ENCODE measurements at places on chromosomes 11 and 22.

GRCh38 chr11:34890812-34891211, 25.4 kb downstream of the APIP start:
- DNase-seq, result no peak

DNA sequence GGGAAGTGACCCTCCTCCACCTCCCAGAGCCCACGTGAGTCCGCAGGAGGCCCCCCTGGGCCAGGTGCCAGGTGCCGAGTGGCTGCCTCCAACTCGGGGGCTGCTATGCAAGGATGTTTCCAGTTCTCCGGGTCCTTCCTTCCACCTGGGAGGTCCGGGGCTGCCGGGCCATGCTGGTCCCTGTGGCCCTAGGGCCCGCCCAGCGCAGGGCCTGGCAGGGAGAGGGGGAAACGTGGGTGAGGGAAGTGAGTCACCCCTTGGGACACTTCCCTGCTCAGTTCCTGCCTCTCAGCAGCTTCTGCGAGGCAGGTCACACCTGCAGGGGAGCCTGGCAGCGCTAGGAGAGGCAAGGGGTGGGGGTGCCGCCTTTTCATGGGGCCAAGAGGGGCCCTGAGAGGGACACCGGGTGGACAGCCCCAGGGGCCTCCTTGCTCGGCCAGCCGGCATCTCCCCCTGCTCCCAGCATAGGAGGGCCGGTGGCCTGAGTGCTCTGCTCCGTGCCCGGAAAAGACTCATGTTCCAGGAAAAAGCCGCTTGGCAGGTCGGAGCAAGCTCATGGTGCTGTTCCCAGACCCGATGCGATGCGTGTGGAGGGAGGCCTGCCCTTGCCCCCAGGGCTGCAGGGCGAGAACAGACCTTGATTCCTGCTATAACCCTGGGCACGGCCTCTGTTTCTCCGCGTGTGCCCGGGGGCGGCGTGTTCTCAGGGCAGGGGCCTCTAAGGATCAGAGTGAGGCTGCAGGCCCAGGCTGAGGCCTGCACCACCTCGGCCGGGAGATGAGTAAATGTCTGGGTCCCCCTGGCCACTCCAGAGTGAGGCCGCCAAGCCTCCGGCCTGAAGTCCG, 30.3 kb upstream of the WNT7B start:
- no peak for DNase-seq

GRCh38 chr11:7353100-7353499, 101.4 kb downstream of the SYT9 start:
- no peak for DNase-seq

DNA sequence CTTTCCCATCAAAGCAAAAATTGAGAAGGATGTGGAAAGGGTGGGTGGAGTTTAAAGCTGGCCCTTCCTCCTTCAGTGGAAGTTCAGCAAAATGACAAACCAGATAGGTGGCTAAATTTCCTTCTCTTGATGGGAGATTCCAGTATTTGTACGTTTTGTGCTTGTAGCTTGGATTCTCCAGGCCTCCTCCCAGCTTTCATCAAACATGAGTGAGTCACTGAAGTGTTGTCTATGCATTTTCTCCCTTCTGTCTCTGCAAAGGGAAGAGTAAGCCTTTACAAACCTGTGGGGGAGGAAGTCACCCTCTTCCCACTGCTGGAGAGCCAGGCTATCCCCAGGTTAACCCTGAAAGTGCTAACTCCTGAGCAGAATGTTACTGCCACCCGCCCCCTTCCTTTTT, 6.4 kb downstream of the MARK2 start:
- DNase-seq, result no peak

DNA sequence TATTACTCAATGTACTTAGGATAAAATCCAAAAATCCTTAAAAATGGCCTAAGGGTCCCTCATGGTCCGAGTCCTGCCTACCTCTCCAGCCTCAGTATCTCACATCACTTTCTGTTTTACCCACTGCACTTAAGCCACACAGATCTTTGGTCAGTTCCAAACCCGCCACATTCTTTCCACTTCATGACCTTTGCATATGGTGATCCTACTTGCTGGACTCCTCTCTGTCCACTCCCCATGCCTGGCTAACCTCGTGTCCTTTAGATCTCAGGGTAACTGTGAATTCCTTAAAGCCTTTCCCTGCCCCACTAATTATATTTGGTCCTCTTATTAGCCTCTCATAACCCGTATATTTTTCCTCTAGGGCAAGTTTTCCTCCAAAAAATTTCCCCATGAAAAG, 1.2 kb downstream of the NUP160 start:
- no peak for DNase-seq

DNA sequence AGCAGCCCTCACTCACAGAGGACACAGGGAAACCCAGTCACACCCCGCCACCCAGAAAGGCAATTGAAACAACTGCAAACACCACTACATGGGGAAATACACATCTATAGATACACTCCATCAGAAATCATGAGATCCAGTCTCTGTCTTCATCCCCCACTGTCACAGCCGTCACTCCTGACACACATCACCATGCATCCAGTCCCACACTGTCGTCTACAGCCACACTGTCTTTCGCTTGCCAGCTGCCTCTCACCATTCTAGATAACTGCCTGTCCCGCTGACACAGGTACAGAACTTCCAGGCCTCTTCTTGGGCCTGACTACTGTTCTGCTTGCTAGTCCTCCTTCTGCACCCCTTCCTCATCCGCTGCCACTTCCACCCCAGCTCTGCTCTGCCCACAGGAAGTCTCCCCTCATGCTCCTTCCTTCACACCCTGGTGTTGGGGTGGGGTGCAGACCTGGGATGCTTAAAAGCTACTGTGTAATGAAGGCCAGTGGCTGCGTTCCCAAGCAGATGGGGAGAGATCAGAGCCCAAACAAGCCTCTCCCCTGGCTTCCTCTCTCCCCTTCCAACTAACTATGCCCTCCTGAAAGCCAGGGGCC, 42.6 kb downstream of the SLC22A12 start:
- no peak for DNase-seq

DNA sequence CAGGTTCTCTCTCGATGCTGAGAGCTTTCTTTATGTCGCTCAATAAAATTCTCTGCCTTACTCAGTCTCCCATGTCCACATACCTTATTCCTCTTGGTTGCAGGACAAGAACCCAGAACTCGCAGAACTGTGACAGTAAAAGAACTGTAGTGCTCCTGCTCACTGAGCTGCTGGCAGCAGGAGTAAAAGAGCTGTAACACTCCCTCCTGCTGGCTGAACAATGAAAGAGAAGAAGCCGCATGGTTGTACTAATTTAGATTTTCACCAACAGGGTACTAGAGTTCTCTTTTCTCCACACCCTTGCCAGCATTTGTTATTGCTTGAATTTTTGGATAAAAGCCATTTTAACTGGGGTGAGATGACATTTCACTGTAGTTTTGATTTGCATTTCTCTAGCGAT, 433.2 kb downstream of the GUCY1A2 start:
- DNase-seq, result no peak

DNA sequence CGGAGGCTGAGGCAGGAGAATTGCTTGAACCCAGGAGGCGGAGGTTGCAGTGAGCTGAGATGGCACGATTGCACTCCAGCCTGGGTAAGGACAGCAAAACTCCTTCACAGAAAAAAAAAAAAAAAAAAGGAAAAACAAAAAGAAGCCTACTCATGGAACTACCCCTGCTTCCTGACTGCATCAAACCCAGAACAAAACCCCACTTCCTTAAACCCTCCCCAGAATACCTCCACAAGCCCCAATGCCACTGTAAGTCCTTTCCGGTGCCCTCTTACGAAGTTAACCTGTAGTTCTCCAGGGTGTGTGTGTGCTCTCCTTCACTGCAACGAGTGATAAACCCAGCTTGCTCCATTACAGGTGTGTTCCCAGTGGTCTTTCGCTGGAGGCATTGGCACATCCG, 8.6 kb upstream of the TOLLIP start:
- DNase-seq, result no peak

DNA sequence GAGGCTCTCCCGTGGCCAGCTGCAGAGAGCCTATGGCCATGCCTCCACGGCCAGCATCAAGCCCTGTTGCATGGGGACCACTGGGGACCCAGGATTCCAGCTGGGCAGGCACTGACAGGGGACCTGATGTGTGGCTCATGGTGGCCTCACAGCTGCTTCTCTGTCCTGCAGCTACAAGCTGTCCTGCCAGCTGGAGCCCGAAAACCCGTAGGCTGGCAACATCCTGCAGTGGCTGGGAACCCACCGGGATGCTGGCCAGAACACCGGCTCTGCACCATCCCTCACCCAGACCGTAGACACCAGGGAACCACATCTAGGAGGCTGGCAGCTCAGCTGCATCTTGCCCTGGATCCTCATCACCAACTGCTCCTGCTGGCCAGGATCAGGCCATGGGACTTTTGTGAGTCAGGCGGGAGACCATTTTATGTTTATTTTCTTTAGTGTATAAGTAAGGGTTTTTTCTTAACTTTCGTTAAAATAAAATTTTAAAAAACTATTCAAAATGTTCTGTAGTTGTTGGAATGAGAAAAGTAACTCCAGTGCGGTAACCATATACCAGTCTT, 7.9 kb downstream of the RGL4 start:
- no peak for DNase-seq

- no peak for DNase-seq
These were observed 11.6 kb downstream of the IGSF22 start for GRCh38 chr11:18714443-18714780.

GRCh38 chr11:101407324-101407723, 176.5 kb downstream of the TRPC6 start:
- no peak for DNase-seq

DNA sequence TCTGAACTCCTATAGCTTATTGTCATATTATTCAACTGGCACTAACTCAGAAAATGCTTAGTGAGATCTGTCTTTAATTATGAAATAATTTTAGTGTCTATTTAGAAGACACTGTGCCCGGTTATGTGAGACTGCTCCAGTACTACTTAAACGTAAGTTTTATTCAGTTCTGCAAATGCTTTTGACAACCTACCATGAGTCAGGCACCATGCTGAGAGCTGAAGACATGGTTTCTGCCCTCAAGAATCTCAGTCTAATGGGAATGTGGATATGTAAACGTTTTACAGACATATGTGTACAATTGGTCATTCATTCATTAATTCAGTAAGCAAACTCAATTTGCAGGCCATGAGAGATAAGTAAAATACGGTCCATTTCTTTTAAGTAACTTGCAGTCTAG, 40.0 kb downstream of the DCUN1D5 start:
- DNase-seq, result no peak

- DNase-seq, result no peak
These were observed 1.4 kb upstream of the TBC1D22A start for GRCh38 chr22:46761017-46761416.

DNA sequence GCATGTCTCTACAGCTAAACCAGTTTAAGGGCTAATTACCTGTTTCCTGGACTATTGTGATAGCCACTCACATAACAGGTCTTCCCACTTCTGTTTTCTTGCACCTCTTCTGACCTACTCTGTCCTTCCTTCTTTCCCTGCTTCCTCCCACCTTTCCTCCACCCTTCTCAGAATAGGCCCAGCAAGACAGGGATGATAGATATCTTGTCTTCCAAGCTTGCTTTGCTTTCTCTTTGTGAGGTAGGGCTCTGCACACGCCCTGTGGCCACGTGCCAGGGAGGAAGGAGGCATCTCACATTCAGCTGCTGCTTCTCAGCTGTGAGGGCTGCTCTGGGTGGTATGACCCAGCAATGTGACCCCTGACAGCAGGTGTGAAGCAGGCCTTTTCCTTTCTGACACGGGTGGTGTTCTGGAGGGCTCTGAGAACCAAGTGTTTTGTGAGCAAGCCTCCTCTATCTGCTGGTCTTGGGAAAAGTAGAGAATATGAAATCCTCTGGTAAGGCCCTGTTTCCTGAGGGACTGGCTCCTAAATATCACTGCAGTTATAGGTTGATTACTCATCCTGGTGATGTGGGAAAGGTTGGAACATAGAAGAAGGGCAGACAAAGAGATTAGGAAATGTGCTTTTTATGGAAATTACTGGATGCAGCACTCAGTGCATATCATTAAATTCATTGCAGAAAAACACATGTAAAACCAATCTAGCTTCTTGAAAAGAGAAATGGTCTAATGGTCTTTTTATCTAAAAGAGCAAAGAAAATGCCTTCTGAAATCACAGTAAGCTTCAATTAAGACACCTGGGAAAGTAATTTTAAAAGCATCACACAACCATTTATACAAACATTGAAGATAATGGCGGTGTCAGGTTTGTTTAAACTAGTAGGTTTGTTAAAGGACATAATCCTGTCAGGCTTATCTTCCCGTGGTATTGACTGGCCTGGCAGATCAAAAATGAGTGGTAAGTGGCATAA, 8.5 kb downstream of the AMOTL1 start:
- no peak for DNase-seq

GRCh38 chr22:26432619-26433311, 3.7 kb downstream of the ASPHD2 start:
- DNase-seq, result no peak

- no peak for DNase-seq
These were observed 146.2 kb downstream of the TRIM29 start for GRCh38 chr11:119991669-119992068.

- no peak for DNase-seq
These were observed 13.1 kb downstream of the MIAT start for GRCh38 chr22:26670459-26670858.

DNA sequence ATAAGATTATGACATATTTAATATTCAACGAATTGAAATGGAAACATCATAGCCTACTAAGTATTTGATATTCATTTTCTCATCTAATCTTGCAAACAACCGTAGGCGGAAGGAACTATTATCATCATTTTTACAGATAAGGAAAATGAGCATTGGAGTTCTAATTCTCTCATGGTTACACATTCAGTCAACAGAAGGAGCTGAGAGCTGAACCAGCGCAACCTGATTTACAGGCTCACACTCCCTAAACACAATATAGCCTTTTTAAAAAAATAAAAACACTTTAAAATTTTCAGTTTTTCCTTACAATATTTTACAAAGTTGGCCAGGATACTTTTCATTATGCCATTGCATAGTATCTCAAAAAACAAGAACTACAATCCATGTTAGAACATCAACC, 74.8 kb downstream of the APOL5 start:
- no peak for DNase-seq

DNA sequence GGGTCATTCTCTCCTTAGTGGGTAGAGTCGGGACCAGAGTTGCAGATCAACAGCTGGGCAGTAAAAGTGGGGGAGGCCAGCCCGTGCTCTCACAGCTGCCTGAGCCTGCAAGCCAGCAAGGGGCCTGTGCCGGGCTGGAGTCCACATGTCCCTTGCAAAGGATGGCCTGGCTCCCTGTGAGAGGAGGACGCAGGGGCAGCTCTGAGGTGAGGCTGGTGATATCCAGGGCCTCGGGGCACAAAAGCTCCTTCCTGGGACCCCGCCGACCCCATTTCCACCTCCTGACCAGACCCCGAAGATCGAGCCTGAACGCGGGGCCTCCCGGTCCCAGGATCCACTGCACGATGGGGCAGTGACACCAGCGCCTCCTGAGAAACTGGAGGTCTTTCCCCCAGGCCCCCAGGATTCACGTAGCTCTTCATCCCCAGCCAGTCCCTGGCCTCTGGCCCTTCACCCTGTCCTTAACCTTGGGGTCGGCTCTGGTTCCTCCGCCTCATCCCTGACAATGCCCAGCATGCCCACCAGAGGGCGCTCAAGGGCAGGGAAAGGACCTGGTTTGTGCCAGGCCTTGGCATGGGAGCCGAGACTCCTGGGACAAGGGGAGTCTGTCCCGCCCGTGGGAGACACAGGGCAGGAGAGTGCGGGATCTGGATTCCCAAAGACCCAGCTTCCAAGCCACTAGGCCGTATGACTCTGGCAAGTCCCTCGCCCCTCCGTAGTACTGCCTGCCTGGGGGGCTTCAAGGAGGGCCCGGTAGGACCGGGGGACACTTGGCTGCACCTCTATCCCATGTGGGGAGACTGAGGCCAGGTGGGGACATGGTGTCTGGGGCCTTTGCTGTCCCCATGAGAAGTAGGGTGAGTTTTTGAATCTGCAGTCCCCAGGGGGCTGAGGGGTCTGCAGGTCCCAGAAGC, 17.8 kb upstream of the WNT7B start:
- DNase-seq, result peak; percentile 83

Measured in activated CD4-positive, alpha-beta T cell treated with anti-CD3 and anti-CD28 coated beads, Interleukin-2, amount 50 U/mL, for 1 hour (primary cell).